ENCODE measurements at places on chromosomes 1 and 21. TPM values are rescaled to one million over a fixed set of nuclear protein-coding genes. Genes with fewer than 3 reads are reported as not detected.
A peak's percentile ranks its signal among the peaks of the same experiment; 100 is the strongest.

- no peak for DNase-seq
Measured at GRCh38 chr1:174191349-174191862, 32.1 kb downstream of the RABGAP1L start.

GRCh38 chr1:171948511-171948910, 107.2 kb downstream of the DNM3 start:
- no peak for DNase-seq

- no peak for DNase-seq
Measured at GRCh38 chr1:208335371-208336136, 91.4 kb upstream of the PLXNA2 start.

DNA sequence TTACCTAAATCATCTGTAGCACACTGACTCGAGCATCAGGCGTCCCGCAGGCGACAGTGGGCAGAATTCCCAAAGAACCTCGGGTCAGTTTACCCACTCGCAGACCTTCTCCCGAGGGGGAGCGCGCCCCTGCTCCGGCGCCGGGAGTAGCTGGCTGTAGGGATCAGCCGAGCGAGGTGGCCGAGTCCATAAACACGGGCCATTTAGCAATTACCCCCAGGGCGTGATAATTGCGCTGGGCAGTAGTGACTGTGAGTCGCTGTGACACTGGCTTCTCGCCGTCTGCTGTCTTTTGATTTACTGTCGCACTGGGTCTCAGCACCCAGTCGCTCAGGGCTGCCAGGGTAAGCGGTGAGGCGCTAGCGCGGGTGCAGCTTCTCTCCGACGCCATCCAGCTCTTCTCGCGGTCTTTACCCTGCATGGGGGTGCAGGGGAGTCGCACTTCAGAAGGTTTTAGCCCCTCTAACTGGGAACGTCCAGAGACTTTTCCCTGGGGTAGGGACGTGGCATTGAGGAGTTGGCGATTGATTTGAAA, 16.2 kb downstream of the HLX start:
- DNase-seq = no peak

DNA sequence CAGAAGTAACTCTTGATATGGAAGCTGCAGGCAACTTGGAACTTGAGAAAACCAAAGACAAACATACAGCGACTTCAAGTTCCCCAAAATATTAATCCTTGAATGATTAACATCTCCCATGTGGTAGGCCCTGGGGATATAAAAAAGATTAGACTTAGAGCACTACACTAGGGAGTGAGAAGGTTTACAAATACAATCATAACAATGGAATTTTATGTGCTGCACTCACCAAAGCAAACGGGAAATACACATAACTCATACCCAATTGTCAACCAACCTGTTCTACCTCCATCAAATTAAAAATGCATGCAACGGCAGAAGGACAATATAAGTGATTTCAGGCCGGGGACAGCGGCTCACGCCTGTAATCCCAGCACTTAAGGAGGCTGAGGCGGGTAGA, 3.7 kb downstream of the SMYD3 start:
- no peak for DNase-seq

DNA sequence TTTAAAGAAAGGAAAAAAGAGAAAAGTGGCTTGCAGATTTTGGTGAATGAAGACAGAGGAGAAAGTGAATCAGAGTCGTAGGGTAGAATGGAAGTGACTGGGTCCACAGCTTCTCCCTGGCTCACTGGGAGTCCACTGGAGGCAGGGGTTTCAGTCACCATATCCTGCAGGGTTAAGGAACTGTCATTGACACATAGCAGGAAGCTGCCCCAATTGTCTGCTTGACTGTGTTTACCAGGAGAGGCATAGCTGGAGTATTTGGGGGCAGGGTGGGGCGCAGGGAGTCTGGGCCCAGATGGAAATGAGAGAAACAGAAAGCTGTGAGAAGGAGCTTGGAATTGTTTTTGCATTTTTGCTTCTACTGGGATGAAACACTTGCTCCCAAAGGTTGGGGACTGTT, 228.8 kb upstream of the CSF3R start:
- DNase-seq = peak; percentile 44

- DNase-seq = no peak
Measured at GRCh38 chr1:179091691-179092165, 9.9 kb downstream of the TOR3A start.

DNA sequence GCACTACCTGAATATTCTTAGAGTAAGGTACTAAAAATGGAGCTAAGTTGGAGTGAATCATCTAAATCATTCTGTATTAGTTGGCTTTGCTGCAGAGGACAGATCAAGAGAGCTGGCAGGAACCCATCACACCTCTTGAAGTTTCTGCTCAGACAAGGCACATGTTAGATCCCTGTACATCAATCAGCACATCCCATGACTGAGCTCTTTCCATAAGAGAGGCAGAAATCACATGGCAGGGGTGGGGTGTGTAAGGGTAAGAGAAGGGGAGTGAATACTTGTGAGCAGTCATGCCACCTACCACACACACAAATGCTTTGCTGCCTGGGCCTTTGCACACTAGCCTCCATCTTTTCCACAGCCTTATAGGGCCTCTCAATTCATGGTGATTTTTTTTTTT, 214.4 kb downstream of the SLC35F3 start:
- no peak for DNase-seq

DNA sequence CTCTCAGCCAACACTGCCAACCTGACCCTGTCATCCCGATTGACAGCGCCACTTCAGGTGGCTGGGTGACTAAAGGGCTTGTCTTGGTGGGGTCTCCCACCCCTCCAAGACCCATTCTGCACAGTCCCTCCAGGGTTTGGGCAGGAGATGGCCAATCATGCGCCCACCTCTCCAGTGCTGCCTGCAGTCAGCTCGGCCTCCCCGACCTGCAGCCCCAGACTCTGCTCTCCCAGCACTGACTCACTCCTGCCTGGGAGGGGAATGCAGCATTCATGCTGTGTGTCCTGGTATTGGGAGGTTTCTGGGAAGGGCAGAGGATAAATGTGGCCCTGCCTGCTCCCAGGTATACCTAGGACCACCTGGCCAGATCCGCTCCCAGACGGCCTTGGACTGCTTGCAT, 9.7 kb downstream of the TMEM81 start:
- no peak for DNase-seq

DNA sequence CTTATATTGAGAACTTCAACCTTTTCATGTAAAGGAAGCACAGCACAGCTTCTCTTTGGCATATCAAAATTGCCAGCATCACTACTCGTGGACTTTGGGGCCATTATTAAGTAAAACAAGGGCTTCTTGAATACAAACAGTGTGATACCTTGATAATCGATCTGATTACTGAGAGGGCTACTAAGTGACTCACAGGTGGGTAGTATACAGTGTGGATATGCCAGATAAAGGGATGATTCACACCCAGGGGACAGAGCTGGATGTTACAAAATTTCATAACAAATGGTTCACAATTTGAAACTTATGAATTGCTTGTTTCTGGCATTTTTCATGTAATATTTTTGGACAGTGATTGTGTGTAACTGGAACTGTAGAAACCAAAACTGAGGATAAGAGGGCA, 15.4 kb downstream of the HDAC1 start:
- DNase-seq = no peak

GRCh38 chr1:29960876-29961275, 724.6 kb downstream of the PTPRU start:
- DNase-seq = no peak

GRCh38 chr21:45545236-45545570, 3.0 kb upstream of the SLC19A1 start:
- DNase-seq = no peak

GRCh38 chr1:164905869-164906268, 346.9 kb downstream of the PBX1 start:
- peak; percentile 32 for DNase-seq

DNA sequence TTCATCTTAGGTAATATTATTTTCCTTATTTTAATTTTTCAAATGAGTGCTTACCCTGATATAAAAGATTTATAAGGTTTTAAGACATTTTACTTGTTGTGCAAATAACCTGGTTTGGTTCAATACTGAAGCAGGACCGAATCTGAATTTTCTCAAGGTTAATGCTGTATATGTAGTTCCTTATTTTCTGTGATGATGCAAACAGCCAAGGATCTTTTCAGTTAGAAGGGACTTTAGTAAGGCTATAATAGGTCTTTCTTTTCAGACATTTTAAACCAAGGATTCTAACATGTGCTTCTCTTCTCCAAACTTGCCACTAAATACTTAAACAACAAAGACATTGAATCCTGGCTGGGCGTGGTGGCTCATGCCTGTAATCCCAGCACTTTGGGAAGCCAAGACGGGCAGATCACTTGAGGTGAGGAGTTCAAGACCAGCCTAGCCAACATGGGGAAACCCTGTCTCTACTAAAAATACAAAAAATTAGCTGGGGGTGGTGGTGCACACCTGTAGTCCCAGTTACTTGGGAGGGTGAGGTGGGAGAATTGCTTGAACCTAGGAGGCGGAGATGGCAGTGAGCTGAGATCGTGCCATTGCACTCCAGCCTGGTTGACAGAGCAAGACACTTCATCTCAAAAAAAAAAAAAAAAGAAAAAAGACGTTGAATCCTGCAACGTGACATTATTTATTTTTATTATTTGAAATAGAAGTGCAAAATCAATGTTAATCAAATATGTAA, 3.2 kb upstream of the ARPC5 start:
- DNase-seq = no peak

DNA sequence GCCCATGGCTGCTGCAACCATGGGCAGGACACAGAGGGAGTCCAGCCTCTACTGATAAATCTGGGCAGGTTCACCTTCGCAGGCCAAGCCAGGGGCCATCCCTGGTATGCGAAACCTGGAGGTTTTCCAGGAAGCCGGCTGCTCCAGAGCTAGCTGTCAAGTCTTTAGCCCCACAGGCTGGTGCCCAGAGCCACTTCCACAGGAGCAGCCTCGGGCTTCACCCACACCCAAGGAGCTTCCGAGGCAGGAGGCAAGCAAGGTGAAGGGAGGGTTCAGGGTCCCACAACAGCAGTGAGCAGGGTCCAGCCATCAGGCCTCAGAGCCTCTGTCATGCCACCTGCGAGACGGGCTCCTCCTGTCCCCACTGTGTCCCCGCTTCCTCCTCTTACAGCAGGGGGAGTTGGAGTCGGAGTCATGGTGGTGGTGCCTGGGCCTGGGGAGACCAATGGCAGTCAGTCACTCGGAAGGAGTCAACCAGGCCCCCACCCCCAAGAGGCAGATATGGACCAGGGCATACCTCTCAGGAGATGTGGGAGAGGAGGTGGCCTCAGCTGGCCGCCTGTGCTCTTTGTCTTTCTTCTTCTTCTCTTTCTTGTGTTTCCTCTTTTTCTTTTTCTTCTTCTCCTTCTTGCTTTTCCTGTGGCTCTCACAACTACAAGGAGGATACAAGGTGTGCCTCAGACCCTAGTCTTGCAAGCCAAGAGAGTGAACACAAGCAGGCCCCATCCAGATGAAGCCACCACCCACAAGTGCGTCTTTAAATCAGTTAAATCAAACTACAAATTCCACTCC, 2.1 kb downstream of the C1orf35 start:
- no peak for DNase-seq

- DNase-seq = no peak
Measured at GRCh38 chr1:160018900-160019299, 12.9 kb downstream of the PIGM start.

Gene VWA1
- 32.9 TPM for total RNA-seq

Gene C4BPB
- 0.27 TPM for total RNA-seq

Gene SPATA21
- total RNA-seq = 0.04 TPM

Gene RSPO1
- total RNA-seq = 0.09 TPM

Gene DDR2
- total RNA-seq = 58.2 TPM

Gene LCE2A
- total RNA-seq = not detected

Gene LCK
- total RNA-seq = 0.62 TPM

Gene APOBEC4
- total RNA-seq = not detected

Gene NEXN
- total RNA-seq = 57.9 TPM

Gene SYT6
- total RNA-seq = 0.40 TPM

Gene TAS1R3
- 2.4 TPM for total RNA-seq
